Naive thymus-derived CD4-positive, alpha-beta T cell (primary cell): ENCODE measurements at places on chromosomes 1 and 21. TPM values are rescaled to one million over a fixed set of nuclear protein-coding genes. Genes with fewer than 3 reads are reported as not detected.

GRCh38 chr21:25464275-25464674 lies 143.0 kb downstream of the MRPL39 start:
- no peaks in the 10 kb centered on the region for H3K4me1 ChIP-seq
- no peak overlapping the region for H3K27ac ChIP-seq
- H3K4me3 ChIP-seq, result no peak overlapping the region
- DNase-seq, result no peak

DNA sequence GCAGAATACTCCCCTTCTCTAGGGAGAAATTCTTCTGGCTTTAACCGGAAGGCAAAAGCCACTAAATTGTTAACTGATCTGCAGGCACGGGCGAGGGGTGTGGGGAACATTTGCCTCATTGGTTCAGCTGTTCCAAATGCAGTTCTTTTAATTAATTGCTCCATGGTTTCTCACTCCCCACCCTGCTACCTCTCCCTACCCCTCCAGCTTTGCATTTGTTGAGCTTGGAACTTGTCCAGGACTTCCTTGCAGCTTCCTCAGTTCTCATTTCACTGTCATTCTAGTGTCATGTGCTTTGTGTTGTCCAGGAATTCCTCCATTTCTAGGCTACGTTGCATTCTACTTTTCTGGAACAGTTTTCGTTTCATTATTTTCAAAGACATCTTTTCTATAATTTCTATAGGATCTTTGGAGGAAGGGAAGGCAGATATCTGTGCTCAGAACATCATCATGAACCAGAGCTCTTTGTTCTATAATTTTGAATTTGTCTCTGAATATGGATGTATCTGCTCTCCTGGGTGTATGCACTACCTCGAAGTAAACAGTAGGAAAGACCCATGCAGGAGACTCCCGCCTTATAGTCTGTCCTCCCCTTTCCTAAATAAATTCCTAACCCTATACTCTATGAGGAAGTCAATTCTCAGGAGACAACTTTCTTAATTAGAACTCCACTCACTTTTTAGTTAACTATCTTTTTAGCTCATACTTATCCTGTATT lies 132.4 kb upstream of the LMO4 start:
- H3K27me3 ChIP-seq, result no peaks in the 10 kb centered on the region
- no peaks in the 10 kb centered on the region for H3K4me1 ChIP-seq
- no peak overlapping the region for H3K4me3 ChIP-seq
- no peak overlapping the region for H3K27ac ChIP-seq

The SUMO3 gene
- total RNA-seq, result 76.5 TPM

The PLA2G2A gene
- not detected for total RNA-seq

DNA sequence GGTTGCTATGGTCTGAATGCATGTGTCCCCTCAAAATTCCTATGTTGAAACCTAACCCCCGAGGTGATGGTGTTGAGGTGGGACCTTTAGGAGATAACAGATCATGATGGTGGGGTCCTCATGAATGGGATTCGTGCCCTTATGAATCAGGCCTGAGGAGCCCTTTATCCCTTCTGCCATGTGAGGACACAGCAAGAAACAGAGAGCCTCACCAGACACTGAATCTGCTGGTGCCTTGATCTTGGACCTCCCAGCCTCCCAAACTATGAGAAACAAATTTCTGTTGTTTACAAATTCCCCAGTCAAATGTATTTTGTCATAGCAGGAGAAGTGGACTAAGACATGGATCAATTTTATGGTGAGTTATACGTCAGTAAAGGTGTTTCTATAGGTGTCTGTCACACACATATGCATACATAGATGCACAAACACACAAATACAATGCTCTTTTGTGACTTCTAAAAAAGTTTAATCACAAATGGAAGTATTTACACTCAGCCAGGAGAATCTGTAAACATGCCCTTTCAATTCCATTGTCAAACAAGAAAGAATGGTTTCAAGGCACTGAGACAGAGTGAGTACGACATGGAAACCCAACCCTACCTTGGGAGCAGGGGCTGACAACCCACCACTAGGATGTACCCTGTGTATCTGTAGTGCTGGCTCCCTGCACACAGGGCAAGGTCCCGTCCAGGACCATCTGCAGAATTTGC lies 5.5 kb upstream of the ETS2 start:
- no peaks in the 10 kb centered on the region for H3K27me3 ChIP-seq
- H3K4me3 ChIP-seq, result no peak overlapping the region
- H3K27ac ChIP-seq, result no peak overlapping the region
- DNase-seq, result no peak
- no peaks in the 10 kb centered on the region for H3K4me1 ChIP-seq

- peaks cover 72% of the 10 kb centered on the region for H3K4me1 ChIP-seq
- no peaks in the 10 kb centered on the region for H3K27me3 ChIP-seq
- peaks cover 50% of the 10 kb centered on the region for H3K36me3 ChIP-seq
- H3K4me3 ChIP-seq, result peak overlapping the region; percentile 56
These were observed 6.3 kb downstream of the MCL1 start for GRCh38 chr1:150572918-150573647.

The CLDN19 gene
- not detected in 2 replicates for total RNA-seq

The GUCA2B gene
- total RNA-seq, result not detected

- H3K27me3 ChIP-seq, result no peaks in the 10 kb centered on the region
- no peak overlapping the region for H3K27ac ChIP-seq
- H3K4me1 ChIP-seq, result peaks cover 14% of the 10 kb centered on the region
- DNase-seq, result no peak
- no peak overlapping the region for H3K4me3 ChIP-seq
These were observed 7.6 kb downstream of the AGPAT3 start for GRCh38 chr21:43872531-43873197.

- H3K4me3 ChIP-seq, result no peak overlapping the region
- no peaks in the 10 kb centered on the region for H3K27me3 ChIP-seq
- H3K27ac ChIP-seq, result no peak overlapping the region
- H3K4me1 ChIP-seq, result no peaks in the 10 kb centered on the region
- no peak for DNase-seq
- no peaks in the 10 kb centered on the region for H3K36me3 ChIP-seq
These were observed 133.0 kb downstream of the LRRC7 start for GRCh38 chr1:69700770-69701169.

DNA sequence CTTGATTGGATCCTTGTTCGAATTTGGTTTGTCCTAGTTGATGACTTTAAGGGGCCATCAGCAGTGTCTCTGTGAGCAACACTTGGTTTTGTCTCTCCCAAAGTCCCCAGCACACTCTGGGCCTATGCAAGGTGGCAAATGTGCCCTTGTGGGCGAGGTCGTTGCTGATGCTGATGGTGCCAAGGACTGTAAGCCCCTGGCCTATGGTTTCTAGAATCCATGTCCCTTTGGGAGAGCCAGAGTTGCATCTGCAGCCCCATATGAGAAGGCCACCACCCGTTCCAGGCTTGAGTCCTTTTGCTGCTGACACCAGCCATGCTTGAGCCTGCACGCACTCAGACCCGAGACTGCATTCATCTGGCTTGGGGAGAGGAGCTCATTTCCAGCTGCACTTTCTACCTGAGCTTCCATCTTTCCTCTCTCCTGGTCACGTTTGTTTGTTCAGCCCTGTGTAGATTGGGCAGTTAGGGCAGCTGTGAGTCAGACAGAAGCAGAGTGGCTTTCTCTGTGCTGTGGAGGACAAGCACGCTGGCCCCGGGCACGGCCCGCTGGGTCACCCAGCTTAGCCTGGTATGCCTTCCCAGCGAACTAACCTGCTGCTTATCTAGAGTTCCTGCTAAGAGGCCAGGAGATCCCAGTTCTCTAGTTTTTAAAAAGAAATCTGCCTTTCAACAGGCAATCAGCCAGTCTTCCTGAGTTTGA lies 52.1 kb upstream of the CSF3R start:
- H3K27ac ChIP-seq, result no peak overlapping the region
- no peaks in the 10 kb centered on the region for H3K36me3 ChIP-seq
- H3K4me3 ChIP-seq, result no peak overlapping the region
- DNase-seq, result no peak

DNA sequence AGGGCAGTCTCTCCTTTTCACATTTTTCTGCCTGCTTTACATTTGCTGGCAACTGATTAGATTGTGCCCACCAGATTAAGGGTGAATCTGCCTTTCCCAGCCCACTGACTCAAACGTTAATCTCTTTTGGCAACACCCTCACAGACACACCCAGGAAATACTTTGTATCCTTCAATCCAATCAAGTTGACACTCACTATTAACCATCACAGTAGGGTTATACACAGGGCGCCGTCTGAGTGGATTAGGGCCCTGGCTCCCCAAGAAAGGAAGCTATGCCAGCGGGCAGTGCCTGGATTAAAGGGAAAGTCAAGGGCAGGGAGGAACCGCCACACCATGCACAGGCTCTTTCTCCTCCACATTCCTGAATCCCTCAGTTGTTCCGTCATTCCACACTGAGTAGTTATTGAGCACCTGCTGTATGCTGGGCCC lies 56.2 kb downstream of the EVA1C start:
- H3K36me3 ChIP-seq, result peaks cover 13% of the 10 kb centered on the region
- no peaks in the 10 kb centered on the region for H3K4me1 ChIP-seq
- H3K27ac ChIP-seq, result no peak overlapping the region
- H3K27me3 ChIP-seq, result no peaks in the 10 kb centered on the region
- H3K4me3 ChIP-seq, result no peak overlapping the region

- no peak overlapping the region for H3K27ac ChIP-seq
- no peak for DNase-seq
- no peak overlapping the region for H3K4me3 ChIP-seq
- no peaks in the 10 kb centered on the region for H3K36me3 ChIP-seq
These were observed 528.6 kb downstream of the LTN1 start for GRCh38 chr21:28464095-28464494.

The TBX19 gene
- 4.3 TPM for total RNA-seq

DNA sequence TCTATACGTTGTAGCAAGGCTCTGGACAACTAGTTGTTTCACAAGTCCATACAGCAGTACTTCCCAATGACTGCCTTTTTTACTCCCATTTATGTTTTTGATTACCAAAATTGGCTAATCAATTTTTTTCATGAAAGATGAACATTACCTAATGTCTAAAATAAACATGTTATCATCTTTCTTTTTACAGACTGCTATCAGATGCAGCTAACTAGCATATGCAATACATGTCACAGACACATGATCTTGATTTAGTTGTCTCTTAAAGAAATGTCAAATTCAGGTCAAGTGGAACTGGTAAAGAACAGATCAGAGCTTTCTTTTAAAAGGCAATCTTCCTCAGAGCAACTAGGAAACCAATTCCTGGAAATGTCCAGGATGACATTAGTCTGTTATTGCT lies 630 bp upstream of the DBT start:
- peak overlapping the region; percentile 79 for H3K27ac ChIP-seq
- H3K27me3 ChIP-seq, result no peaks in the 10 kb centered on the region
- DNase-seq, result no peak
- H3K4me1 ChIP-seq, result peaks cover 7% of the 10 kb centered on the region
- peak overlapping the region; percentile 82 for H3K4me3 ChIP-seq

DNA sequence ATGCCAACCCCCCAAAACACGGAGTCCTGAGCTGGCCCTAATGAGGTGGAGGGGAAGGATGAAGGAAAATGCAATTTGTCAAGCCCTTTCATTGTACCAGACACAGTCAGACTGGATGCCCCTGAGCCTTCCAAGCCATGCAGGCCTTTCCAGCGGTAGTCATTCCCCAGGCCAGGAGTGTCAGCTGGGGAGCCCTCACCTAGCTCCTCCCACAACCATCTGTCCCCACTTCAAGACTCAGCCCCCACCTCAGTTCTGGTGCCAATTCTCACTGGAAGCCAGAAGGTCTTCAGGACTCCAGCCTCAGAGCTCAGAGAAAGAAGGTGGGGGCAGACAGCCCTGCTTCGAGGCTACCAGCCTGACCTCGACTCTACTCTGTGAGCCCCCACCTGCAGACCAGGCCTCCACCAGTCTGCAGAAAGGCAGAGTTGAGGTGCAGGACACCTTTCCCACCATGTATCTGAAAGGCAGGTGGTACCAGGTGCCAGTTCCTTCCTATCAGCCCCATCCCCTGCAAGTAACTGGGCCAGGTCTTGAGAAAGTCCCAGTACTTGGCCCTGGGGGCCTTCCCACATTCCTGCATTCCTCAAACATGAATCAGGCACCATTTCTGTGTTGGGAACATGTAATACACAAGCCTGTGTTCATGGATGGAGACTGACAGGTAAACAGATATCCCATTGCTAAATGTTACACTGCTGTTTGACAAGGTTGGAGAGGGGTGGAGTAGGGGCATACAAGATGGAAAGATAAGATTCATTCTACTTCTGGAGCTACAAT lies 180.6 kb upstream of the EDN2 start:
- no peaks in the 10 kb centered on the region for H3K27me3 ChIP-seq
- no peak overlapping the region for H3K4me3 ChIP-seq
- peaks cover 35% of the 10 kb centered on the region for H3K4me1 ChIP-seq
- no peak overlapping the region for H3K27ac ChIP-seq

DNA sequence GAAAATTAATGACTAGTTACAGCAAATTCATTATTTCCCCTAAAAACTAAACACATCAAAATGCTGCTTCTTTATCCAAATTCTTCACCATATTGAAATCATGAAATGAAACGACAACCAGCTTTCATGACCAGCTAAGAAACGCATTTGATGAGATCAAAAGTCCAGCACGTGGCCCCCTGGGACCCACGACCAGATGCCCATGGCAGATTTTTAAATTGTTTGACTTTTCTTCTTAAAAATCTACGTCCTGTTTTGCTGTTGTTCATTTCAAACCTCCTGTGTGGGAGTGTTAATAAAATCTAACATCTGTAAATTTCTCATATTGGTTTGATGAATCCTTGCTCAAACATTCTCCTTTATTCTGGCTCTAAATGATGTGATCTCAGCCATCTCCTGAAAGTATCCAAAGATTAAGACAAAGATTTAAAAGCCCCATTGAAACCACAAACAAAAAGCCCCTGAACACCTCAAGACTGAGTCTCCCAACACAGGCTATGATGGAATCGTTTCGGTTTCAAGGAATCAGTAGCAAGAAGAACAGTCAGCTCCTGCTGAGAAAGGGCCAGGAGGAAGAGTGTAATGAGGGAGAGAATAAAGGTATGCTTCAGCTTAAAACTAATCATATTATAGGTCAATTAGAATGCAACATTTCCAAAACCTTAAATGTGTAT lies 523.6 kb downstream of the SMYD3 start:
- H3K27ac ChIP-seq, result no peak overlapping the region
- no peak for DNase-seq
- H3K4me1 ChIP-seq, result no peaks in the 10 kb centered on the region
- H3K36me3 ChIP-seq, result no peaks in the 10 kb centered on the region

DNA sequence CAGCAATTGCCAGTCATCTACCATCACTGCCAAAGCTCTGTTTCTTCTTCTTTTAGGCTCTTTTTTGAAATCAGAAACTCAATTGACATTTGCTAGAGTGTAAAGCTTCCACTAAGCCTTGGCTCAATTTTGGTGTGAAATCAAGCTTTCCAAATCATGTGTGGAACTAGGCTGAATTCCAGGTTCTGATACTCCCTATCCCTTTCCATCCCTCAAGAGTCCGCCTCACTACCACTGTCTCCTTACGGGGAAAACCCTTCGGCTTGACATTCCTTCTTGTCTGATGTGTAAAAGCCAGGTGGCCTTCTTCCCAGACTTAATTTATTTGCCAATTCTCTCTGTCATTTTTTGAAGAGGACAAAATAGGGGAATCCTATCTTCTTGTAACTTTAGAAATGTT lies 47.2 kb upstream of the PRMT6 start:
- H3K4me1 ChIP-seq, result no peaks in the 10 kb centered on the region
- H3K27me3 ChIP-seq, result no peaks in the 10 kb centered on the region
- H3K36me3 ChIP-seq, result no peaks in the 10 kb centered on the region
- DNase-seq, result no peak
